ENCODE measurements at places on chromosomes 16 and 17.

DNA sequence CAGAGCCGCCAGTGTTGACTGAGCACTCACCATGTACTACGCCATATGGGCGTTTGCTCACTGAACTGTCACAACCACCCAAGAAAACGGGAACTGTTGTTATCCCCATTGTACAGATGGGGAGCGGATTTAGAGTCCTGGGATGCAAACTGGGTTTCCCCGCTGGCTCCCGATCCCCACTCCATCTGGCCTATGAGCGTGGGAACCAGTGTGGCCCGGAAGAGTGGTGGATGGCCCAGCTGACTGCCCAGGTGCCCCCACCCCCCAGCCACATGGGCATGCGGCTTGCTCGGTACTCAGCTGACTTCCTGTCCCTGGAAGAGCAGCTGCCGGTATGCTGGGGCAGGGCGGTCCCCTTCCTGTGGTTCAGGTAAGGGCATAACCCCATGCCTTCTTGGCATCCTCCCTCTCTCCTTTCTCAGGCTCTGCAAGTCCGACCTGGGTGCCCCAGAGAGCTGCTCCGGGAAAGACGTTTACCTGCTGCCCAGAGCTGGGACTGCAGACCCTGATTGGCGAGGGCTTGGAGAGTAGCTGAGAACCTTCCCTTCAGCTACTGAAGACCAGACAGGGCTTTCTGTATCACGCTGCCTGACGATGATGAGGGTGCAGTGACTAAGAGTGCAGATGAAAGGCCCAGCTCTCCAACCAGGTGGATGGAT is 16.2 kb downstream of the SOCS3 start:
- DNase-seq = no peak

DNA sequence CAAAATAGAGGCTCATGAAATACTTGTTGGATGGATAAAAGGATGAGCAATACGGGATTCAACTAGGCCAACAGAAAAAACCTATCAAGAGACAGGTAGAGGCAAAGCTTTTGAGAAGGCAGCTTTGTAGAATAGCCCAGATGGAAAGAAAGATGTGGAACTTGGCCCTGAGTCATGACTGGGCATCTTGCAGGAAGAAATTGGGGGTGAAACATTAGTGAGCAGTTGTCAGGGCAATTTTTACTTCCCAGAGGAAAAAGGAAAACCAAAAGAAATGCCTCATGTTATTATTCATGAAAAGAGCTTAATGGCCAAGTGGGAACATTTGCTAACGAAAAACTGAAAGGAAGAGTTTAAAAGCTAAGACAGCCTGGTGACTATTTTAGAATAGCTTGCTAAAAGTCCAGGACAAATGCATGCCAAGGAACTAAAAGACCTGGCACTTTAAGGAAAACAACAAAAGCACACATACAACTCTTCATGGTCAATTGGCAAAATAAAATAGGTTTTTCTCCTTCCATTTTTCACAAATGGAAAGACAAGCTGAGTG is 180.1 kb downstream of the HS3ST3A1 start:
- DNase-seq = no peak

DNA sequence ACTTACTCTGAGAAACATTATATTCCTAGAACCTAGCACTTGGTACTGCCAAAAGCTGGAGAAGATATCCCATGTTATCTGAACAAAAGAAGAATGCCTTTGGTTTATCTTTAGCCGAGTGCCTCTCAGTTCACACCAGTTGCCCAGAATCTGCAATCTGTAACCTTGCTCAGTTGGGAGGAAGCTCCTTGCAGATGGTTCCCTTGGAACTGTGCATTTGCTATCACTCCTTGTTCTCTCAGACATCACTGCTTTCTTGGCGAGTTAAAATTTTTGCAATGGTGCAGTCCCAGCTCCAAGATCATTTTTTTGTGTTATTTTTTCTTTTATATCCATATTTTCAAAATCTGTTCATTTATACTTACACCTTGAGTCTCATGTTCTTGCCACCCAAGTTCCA is 446.5 kb downstream of the KCNJ2 start:
- DNase-seq = no peak

DNA sequence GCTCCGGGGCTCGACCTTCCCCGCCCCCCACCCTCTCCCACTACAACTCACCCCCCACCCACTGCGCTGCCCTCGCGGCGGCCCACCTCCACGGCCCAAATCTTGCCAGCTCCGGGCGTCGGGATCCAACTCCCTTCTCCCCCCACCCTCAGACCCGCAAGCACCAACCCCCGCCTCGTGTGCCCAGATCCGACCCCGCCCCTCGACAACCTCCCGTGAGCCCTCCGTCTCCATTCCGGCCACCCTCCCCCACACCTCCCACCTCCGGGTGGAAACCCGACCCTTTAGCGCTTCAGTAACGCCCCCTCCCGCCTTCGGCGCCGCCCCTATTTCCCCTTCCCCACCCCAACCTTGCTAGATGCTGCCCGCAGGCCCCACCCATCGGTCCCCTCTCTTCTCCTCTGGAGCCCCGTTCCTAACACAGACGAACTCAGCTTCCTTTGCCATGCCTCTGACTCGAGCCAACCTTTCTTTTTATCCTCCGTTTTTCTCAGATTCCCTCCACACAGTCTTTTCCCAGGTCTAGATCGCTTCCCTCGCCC is 717 bp downstream of the UBE2Z start:
- peak; percentile 65 for DNase-seq

- DNase-seq = no peak
Measured at GRCh38 chr17:50101346-50102163, 6.4 kb downstream of the PDK2 start.

- DNase-seq = no peak
Measured at GRCh38 chr16:68206245-68206644, 29.7 kb downstream of the ESRP2 start.

GRCh38 chr16:71894921-71895678 is at the start of gene IST1:
IST1 (plus strand) TSS chr16:71895531; CDS start chr16:71915641, 20,110 bp downstream.
- DNase-seq = peak; percentile 94

GRCh38 chr17:40819528-40820125 is 2.8 kb downstream of the KRT10 start:
- no peak for DNase-seq

DNA sequence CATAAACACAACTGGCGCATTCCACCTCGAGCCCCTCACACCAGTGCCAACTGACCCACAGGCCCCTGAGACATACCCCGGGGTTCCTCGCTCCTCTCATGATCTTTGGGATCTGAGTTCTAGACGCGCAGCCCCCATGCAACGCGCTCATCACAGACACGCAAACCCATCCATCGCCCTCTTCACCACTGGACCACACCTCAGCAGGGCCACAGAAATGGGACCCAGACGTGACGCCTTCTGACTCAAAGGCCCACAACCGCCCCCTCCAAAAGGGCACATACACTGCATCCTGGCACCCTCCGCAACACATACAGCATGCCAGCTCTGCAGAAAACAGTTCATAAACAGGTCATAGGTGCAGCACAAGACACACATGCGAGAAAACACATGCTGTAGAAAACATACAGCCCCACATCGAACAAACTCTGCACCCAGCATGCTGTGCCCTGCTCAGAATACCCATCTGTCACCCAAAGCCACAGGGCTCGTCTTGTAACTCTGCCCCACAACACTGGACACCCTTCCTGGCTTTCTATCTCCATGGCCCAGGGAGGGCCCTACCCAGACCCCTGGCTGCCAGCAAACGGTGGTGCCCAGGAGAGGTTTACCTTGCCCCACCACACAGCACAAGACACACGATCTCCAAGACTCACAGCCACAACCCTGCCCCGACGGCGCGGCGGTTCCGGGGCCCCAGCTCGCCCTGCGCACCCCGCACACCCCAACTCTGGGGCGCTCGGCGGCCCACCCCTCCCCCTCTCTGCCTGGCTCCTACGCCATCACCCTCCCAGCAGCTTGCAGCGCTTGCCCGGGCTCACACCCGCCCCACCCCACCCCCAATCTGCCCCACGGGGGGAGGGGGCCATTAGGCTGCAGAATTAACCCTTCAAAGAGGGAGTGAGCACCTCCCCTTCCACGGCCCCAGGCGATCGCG is 887 bp downstream of the ZBTB4 start:
- DNase-seq = peak; percentile 41

DNA sequence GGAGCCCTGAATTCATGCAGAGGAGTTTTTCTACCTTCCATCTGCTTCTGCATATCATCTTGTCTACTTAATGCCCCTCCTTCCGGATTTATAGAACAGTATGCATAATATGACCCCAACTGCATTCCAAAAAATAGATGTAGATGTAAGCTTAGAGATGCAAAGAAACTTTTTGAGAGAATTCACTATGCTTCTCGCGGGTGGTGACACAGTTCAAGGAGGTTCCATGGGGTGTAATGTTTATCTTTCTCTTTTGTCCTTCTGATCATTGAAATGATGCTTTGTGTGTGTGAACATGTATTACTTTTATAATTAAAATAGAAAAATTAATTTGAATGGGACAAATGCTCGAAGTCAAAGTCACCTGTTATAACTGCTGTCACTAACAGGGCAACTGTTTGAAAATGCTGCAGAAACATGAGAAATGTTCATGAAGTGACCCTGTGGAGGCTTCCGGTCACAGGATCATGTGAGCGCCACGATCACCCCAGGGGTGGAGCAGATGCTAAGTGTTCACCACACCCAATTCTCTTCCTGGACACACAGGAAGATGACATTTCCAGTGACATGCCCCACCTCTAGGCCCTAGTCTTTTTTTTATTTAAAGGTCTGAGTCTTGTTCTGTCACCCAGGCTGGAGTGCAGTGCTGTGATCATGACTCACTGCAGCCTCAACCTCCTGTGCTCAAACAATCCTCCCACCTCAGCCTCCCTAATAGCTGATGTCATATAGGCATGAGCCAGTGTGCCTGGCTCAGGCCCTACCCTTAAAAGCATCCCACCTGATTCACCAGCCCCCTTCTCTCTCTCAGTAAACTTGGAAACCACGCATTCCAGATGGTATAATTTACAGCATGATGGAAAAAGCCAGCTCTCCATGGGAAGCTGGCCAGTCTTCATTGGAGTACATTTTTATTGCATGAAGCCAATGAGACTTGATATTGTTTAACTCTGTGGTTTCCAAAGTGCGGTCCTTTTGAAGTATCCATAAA is 21.0 kb upstream of the AGRP start:
- no peak for DNase-seq

- DNase-seq = no peak
Measured at GRCh38 chr16:49575346-49576172, 202.0 kb downstream of the C16orf78 start.

- DNase-seq = no peak
Measured at GRCh38 chr16:1066584-1067172, 5.9 kb upstream of the SSTR5 start.

DNA sequence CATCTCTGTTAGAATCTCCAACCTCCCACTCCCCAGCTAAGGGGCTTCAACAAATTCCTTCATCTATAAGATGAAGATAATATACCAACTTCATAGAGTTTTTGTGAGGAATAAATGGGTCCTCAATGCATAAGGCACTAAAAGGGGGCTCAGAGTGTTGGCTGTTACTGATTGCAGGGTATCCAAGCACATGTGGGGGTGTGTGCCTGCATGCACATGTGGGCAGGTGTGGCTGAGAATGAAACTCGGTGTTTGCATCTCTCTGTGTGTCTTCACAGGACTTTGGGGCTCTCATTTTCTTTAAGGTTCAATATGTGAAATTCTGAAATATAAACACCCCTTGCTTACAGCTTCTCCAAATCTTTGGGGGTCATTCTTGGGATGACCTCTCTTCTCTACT is 4.1 kb upstream of the PPP1R9B start:
- DNase-seq = no peak

GRCh38 chr16:20946015-20946629 is 45.6 kb downstream of the LYRM1 start:
- DNase-seq = no peak
